ENCODE measurements at places on chromosomes 5 and 9.

DNA sequence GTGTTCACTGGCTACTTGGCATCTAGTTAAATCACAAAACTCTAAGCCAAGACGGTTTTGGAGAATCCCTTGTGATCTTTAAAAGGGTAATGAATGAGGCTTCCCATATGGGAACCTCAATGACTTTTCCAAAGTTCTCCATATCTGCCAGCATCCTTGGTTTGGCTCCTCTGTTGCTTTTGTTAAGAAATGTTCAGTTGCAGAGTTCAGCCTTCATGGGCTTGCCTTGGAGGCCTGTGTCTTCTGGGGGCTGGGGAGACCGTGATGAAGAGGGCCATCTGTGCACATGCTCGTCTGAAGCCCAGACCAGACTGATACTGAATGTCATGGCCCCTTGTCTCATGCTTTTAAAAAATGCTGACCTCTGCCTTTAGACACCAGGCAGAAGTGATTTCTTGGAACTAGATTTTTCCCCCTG, 84.3 kb downstream of the RAI14 start:
- DNase-seq, result no peak

- no peak for DNase-seq
Observed at GRCh38 chr5:174731214-174732035, 7.0 kb downstream of the MSX2 start.

- DNase-seq, result peak; percentile 22
Observed at GRCh38 chr9:87714819-87715218, 11.1 kb upstream of the CTSL start.

- no peak for DNase-seq
Observed at GRCh38 chr9:114051281-114051680, 26.8 kb downstream of the AMBP start.

GRCh38 chr5:69350664-69351063, 18.1 kb upstream of the CCDC125 start:
- no peak for DNase-seq

DNA sequence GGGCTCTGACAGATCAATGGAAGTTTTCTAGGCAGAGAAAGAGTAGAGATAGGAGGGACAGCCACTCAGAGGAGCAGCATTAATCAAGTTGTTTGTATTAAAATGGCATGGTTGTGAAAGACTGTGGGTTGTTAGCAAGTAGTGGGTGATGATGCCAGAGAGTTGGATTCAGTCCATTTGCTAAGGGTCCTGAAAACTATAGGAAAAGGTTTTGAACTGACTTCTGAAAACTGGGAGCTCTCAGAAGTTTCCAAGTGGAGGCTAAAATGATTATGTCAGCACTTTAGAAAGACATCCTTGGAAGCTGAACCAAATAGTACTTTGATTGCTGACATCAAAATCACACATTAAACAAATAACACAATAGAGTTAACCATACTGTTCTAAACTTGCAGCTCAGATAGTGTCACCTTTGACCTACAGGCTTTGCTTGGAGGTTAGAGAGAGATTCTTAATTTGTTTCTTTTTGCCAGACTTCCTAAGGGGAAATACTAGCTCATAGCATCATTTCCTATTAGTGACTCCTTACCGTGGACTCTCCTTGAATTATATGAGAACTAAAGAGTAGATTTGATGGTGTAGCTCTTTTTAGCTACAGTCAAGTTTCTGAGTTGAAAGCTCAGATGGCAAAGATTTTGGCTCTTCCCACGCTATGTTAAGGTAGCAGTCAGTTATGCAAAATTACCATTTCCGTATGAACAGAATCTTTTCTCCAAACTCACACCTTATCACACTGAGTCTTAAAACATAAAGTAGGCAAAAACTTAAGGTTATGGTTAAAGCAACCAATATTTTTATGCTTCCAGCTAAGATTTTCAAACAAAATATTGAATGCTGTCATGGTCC, 277.1 kb downstream of the NR3C1 start:
- no peak for DNase-seq

DNA sequence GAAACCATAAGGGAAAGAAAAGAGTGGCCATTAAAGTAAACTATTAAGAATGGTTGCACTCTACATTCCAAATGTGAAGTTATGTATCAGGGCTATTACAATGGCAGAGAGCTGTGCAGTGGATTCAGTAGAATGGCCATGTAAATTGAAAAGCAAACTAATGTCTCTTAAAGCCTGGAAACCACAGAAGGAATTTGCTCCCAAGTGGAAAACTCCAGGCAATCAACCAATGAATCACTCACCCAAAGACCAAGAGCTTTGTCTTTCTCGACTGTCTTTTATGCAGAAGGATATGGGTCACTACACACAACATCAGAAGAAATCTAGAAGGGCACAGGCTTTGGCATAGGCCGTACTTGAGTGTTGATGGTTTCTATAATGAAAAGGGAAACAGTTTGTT, 114.9 kb downstream of the TLE1 start:
- no peak for DNase-seq

DNA sequence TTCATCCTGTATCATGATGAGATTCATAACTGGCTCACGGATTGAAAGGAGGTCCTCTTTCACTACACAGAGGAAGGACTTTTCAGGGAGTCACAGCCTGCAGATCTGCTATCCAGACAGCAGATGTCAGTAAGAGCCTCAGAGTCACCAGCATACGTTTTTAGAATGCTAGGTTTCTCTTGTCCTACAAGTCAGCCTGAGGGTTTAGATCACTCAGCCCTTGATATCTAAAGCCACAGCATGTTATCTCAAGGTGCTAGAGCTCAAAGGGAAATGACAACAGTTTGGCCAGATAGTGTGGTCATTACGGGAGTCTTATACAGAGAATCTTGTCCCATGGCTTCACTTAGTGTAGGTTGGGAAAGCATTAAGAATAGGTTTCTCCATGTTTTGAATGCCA, 30.9 kb upstream of the SLC46A2 start:
- no peak for DNase-seq

- no peak for DNase-seq
Observed at GRCh38 chr5:181199881-181200638, 4.9 kb downstream of the TRIM7 start.

DNA sequence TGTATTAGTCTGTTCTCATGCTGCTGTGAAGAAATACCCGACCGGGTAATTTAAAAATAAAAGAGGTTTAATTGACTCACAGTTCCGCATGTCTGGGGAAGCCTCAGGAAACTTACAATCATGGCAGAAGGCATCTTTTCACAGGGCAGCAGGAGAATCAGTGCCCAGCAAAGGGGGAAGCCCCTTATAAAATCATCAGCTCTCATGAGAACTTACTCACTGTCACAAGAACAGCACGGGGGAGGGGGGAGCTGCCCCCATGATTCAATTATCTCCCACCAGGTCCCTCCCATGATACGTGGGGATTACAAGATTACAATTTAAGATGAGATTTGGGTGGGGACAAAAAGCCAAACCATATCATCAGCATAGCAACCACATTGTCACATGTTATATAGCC, 102.5 kb downstream of the GPBP1 start:
- no peak for DNase-seq

DNA sequence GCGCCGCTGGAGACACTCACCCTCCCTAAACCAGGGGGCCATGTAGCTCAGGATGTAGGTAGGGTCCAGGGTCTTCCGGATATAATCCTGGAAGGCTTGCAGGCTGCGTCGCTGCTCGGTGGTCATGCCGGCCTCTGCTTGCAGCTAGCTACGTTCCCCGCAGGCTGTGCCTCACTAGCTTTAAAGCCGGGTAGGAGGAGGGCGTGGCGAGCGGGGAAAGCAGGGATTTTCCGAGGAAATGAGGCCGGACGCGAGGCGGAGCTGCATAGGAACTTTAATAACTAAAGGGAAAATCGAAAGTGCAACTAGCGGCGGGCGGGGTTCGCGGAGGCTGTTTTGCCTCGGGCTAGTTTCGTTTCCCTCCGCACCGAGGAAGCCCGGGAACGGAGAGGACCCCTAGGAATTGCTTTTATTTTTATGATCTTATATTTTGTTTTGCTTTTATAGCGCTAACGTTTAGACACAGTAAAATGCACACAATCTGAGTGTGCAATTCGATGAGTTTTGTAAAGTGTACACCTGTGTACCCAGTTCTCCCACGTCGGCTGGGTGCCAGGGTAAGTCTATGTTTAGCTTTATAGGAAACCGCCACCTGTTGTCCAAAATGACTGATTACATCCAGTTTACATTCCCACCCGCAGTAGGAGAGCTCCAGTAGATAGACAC, at the start of gene RIGI:
Gene RIGI, minus strand, starts transcription at position 156 of the 666 bp plus-strand sequence. Its CDS starts 30 bp downstream, at position 126.
- DNase-seq, result peak; percentile 70

DNA sequence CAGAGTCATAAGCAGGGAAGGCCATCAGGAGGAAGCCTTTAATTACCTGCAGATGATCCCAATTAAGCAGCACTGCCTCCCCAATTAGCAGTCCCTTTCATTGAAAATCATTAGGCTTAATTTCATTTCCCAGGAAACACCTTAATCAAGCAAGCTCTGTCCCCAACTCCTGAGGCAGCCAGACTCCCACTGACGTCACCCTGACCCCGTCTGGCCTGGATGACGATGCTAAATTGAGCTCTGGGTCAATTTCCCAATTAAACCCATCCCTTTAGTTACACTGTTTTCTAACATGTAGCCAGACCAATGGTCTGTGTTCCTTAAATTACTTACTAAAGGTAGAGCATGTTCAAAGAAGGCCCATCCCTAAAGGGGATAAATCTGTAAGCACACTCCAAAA, 84.0 kb upstream of the SPOCK1 start:
- no peak for DNase-seq
